ENCODE measurements at places on chromosomes 4 and X.

DNA sequence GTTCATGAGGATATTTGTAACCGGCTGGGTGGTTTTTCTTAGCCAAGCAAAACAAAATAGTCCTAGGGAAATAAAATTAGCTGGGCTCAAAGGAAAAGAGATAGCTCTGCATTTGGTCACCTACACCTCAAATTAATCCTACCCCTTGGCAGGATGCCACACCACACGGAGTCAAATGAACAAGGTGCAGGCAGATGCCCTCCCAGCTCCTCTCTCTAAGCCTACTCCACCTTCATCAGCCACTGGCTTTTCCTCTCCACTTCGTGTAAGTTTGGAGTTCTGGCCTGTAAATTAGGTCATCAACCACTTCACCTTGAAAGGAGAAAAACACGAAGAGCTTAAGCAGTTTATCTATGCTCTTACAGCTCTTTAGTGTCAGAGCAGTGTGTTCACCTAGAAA is 1.4 kb downstream of the DDIT4L start:
- no peak for DNase-seq

- DNase-seq = no peak
Observed at GRCh38 chr4:184727430-184727829, 6.5 kb downstream of the CENPU start.

DNA sequence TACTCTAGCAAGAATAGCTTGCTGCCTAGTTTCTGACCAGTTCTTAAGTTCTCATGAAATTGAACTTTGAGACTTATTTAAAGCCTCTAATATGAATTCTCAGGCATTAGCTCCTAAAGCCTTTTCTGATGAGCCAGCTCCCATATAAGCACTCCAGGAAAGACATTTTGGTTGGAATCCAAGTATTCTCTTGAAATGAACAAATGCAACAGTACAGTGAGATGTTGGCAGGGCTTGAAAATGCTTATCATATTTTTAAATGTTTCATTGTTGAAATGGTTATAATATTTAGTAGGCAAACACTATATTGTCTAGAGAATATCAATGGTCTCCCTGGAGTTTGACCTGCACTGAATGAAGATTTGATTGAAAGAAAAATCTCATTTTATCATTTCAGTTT is 240.3 kb downstream of the ANK2 start:
- DNase-seq = no peak

DNA sequence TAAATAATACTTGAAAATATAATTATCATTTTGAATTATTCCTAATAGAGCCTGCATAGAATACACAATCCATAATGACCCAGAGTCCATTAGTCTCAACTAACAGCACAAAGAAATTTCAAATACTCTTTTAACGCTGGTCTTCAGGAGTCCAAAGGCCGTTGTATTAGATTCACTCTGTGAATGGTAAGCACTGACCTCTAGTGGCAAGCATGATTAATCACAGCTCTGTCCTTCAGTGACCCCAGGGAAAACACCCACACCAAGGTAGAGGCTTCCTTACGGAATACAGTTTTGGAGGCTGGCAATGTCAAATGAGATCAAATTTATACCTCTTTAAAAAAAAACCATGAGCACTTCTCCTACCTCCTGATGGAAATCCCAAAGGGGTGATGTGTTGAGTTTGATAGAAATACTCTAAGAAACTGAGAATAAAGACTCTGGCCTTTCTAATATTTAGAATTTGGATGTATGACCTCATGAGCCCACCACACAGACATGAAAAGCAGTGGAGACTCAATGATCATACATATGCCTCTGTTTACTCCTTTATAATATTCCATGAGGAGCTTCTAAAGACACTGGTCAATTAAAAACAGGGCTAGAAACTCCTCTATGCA is 147.2 kb upstream of the DKK2 start:
- no peak for DNase-seq

- DNase-seq = no peak
Observed at GRCh38 chr4:82284475-82284857, 89.3 kb downstream of the HNRNPD start.

GRCh38 chr4:29578329-29578728 is 1141.8 kb upstream of the PCDH7 start:
- DNase-seq = no peak

GRCh38 chrX:38987198-38987651 is 186.0 kb downstream of the MID1IP1 start:
- no peak for DNase-seq

GRCh38 chr4:162151850-162152249 is 11.9 kb downstream of the FSTL5 start:
- no peak for DNase-seq

DNA sequence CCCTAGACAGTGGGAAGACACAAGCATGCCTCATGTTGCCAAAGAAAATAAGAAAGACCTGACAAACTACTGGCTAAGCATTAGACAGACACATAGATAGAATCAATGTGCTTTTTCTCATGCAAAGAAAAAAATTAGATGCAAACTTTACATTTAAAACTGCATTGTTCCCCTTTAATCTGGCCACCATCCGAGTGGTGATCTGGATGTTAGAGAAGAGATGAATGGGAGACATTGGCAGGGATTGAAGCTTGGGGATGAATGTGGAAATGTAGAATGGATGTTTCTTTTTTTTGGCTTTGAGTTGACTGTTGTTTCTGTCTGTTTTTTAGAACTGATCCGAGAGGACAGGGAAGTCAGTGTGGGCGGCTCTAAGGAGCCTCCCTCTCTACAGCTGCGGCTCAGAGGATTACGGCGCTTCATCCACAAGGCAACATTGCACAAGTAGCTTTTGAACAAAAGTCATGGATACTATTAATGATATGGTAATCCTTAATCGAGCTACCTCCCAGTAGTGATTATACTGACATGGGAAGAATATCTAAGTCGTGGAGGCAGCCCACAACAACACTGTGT is 53.0 kb downstream of the HELT start:
- no peak for DNase-seq

DNA sequence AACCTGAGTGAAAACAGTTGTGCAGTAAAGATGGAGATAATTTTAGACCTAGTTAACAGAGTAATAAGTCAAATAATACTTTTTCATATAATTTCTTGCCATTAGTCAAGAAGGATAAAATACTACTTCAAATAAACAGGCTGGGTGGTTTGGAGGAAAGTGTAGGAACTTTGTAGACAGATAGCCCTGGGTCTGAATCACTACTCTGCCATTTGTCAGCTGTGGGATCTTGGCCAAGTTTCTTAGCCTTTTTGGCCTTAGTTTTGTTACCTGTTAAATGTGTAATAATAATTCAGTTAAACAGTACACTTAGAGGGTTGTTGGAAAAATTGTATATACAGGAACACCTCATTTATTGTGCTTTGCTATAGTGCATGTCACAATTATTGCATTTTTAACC is 163.7 kb downstream of the NPNT start:
- DNase-seq = no peak

DNA sequence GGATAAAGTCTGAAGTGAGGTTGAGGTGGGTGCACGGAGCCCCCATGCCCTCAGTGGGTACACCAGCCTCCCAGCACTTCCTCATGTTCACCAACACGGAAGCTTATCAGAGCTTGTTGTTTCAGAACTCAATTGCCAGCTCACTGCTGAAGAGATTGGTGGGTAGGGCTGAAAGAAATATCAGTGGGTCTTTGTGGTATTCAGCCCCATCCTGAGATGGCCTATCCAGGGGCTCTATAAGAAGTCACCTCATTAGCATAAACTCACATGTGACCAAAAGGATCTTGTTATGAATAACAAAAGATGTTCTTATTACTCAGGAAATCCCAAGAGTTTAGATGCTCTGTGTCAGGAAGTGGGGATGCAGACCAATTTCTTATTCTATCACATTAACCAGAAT is 177.3 kb downstream of the ARHGAP10 start:
- no peak for DNase-seq

- DNase-seq = no peak
Observed at GRCh38 chr4:181517491-181517890, 725.7 kb upstream of the TENM3 start.

GRCh38 chr4:164926301-164926700 is 49.3 kb downstream of the APELA start:
- DNase-seq = no peak

- no peak for DNase-seq
Observed at GRCh38 chr4:140363558-140363957, 9.9 kb upstream of the SCOC start.

GRCh38 chrX:103362474-103362873 is 6.2 kb downstream of the TCEAL9 start:
- DNase-seq = no peak

DNA sequence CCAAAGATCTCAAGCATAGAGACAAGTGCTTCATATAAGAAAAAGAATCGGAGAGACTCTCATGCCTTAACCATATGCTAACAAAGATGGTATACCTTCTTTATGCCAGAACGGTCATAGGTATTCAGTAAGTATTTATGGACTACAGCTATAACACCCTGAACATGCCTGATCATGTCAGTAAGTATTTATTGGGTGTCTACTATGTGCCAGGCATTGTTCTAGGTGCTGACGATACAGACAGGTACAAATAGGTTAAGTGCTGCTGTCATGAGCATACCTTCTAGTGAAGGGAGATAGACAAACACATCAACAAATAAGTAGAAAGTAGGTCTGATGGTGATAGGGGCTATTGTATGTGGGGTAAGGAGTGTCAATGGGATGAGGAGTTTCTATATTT is 9.5 kb upstream of the MID1 start:
- DNase-seq = no peak

DNA sequence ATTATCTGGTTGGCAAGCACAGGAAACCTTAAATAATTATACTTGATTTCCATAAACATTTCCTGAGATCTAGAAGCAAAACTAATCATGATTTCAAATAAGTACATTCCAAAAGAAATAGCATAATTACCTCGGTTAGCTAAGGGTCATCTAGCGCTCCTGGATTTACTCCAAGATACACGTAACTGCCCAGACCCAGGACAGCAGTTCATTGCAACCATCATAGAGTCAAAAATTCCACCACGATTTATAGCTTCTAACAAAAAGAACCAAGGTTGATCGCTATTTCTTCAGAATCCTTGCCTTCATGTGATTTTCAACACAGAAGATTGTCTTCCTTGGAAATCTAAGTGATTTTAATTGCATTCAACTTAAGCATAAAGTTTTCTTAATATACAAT is 1235.5 kb upstream of the TENM3 start:
- no peak for DNase-seq

GRCh38 chrX:101462892-101463291 is 22.4 kb upstream of the ARMCX4 start:
- no peak for DNase-seq

DNA sequence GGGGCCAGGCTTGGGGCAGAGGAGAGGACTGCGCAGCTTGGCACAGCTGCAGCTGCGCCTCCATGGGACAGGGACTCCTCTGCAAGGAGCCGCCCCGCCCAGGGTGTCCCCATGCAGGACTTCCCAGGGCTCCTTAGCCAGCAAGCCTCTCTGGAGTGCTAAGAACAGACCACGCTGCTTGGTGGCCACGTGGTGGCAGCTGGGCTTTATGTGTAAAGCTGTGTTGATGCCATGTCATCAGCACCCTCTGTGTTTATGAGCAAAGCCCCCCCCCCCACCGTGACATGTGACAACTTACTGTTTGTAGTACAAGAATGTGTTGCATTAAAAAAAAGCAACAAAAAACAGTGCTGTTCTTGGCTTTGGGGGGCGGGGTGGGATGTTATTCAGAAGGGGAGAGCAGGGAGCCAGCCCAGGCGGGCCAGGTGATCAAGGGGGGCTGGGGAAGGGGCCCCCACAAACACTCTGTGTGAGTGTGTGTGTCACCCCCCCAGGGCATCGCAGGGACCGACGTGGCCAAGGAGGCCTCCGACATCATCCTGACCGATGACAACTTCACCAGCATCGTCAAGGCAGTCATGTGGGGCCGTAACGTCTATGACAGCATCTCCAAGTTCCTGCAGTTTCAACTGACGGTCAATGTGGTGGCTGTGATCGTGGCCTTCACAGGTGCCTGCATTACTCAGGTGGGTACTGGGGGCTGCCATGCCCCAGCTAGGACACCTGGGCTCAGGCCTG is 40.3 kb downstream of the ATP2B3 start:
- DNase-seq = no peak

DNA sequence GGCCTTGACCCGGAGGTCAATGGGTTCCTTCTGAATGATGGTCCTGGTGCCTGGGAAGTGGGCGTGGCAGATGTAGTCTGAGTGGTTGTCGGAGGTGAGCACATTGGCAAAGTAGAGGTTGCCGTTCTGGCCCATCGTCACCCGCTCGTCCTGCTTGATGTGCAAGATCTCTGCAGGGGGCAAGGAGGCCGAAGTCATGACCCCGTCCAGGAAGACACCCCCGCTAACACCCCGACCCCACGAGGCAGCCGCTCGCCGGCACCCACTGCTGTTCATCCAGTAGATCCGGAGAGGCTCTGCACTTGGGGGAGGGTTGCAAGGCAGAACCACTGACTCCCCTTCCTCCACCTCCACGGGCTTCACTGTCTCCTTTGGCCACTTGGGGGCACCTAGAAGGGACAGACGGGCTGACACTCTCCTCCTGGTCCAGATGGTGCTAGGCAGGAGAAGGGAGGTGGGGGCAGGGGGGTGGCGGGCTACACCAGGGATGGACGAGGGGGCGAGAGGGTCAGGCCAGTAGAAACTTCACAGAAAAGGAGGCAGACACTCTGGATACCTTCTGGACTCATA is 15.1 kb downstream of the L1CAM start:
- no peak for DNase-seq

GRCh38 chr4:95183656-95184408 is 364.9 kb downstream of the UNC5C start:
- no peak for DNase-seq

DNA sequence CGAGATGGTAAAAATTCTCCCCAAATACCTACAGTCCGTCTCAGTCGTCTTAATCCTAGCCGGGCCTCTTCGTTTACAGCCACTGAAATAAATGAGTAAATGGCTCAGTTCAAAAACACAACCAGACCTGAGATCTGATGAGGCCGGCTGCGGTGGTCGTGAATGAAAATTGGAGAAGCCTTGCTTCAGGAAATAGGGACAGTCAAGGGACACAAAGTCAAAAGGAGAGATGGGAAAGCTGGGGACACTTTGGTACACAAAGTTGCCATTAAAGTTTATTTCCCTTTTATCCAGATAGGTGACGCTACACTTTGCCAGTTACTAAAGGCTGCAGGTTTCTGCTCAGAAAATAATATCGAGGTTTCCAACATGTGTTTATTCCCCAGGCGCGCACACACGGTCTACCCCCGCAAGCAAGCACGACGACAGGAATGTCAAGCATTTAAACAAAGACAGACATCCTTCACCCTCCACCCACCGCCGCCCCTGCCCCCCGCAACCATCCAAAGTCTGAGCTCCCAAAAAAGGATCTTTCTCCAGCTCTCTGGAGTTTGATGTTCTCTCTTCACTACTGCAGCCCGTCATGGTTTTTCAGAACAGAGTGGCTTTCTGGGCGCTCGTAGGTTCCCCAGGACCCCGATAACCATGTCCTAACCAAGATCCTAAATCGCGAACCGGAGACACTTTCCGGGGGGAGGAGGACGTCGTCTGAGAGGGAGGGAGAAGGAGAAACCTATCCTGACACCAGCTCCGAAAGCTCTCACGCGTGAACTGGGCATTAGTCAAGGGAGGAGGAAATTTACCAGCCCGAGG is 1.3 kb upstream of the PCDH7 start:
- DNase-seq = no peak

DNA sequence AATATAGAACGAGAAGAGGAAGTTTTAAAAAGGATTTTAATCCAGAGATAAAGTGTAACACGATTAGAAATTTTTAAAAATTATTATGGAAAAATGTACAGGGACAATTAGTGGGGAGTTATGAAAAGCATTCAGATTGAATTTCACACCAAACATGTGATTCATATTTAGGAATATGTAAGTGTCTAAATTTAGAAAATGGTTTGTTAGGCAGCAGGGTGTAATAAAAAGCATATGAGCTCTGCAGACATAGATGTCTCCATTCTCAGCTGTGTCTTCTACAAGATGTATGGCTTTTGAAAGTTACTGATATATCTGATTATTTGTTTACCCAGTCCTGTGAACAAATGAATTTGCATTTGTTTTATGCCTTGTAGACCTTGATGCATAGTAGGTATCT is 638.9 kb upstream of the AGA start:
- no peak for DNase-seq

All from CD4-positive, alpha-beta memory T cell (primary cell).